ENCODE measurements at places on chromosomes 11 and 22.

- DNase-seq: no peak
Observed at GRCh38 chr22:36220451-36220921, 18.8 kb downstream of the APOL2 start.

DNA sequence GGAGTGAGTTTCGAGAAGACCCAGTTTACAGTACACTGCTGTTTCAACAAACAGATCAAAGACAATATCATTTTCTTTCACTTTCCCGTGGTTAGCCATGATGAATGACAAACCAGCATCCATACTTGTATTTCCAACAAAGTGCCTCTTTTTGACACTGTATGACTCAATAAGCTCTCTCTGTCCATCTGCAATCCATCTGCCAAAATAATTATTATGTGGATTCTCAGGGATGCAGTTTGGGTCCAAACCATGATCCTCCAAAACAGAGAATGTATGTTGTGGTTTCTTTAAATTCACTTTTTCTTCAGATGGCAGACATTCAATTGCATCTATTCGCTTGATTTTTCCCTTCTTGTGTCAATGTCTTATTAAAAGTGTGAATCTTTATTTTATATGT, 37.8 kb upstream of the RASD2 start:
- no peak for DNase-seq

- DNase-seq: no peak
Observed at GRCh38 chr11:72813740-72814285, 398 bp upstream of the ATG16L2 start.

- DNase-seq: no peak
Observed at GRCh38 chr11:112735470-112735869, 225.8 kb upstream of the NCAM1 start.

- no peak for DNase-seq
Observed at GRCh38 chr22:43015677-43016042, 711 bp upstream of the PACSIN2 start.

DNA sequence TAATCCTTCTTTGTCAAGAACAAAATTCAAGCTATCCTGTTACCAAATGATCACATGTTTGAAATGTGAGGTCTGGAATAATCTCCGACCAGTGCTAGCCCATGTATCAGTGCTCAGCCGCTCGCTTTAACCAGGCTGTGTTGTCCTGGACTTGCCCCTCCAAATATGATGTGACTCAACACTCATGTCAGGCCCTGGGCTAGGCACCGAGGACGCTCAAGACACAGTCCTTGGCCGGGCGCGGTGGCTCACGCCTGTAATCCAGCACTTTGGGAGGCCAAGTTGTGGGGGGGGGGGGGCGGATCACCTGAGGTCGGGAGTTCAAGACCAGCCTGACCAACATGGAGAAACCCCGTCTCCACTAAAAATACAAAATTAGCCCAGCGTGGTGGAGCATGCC, 54.1 kb upstream of the WNT7B start:
- DNase-seq: no peak

DNA sequence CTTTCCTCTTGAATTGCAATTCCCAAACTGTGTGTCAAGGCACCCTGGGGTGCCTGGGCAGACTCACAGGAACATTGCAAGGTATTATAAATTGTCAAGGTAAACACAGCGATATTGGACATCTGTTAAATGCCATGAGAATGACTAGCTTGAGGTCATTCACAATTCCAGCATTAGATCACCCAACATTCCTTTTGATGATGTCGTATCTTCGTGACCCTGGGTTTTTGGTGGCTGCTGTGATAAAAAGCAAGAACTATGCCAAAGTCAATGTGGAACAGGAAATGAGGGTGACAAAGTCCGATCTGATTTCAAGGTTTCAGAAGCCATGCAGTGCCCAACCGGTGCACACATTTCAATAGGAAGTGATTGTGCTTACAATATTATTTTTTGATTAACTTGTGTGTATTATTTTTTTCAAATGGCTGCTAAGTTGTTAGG, 458.4 kb downstream of the MIAT start:
- no peak for DNase-seq

- DNase-seq: no peak
Observed at GRCh38 chr11:44011797-44012196, 36.0 kb upstream of the ACCSL start.

DNA sequence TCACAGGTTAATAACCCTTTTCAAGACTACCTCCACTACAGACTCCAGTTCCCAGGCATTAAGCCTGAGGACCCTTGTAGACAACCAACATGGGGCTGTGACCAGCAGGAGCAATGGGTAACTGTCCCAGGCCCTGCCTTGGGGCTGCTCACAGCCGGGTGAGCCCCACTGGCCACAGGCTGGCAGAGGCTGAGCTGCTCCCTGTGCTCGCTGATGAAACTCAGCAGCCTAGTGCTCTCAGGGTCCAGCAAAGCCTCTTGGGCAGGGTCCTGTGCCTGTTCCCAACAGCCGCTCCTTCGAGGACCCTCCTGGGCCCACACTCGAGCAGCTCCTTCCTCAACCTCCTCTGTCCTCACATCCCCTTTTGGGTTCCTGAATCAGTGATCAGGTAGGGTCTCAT, 99.8 kb downstream of the VPREB1 start:
- DNase-seq: no peak
